ENCODE measurements at places on chromosomes 11 and 22. TPM values are rescaled to one million over a fixed set of nuclear protein-coding genes. Genes with fewer than 3 reads are reported as not detected.

Gene NDUFC2
- total RNA-seq: 67.9 TPM

Gene NXPE1
- total RNA-seq: not detected

Gene PIWIL4
- 6.0 TPM for total RNA-seq

Gene ACR
- total RNA-seq: 1.7 TPM

Gene GAS2L1
- 13.4 TPM for total RNA-seq

Gene CFAP300
- total RNA-seq: 1.0 TPM

Gene IFT27
- total RNA-seq: 4.4 TPM

Gene CHORDC1
- total RNA-seq: 56.2 TPM

Gene TUBA8
- total RNA-seq: 12.1 TPM

Gene SOX6
- 8.2 TPM for total RNA-seq

Gene MAPK8IP2
- total RNA-seq: 1.9 TPM

Gene ZP1
- 3.0 TPM for total RNA-seq

Gene MUC6
- not detected for total RNA-seq

Gene C11orf42
- not detected for total RNA-seq

Gene SRSF8
- 23.4 TPM for total RNA-seq

Gene OR10A2
- not detected for total RNA-seq

Gene MMP8
- 3.2 TPM for total RNA-seq

Gene SLC3A2
- total RNA-seq: 239 TPM

Gene PDXP
- total RNA-seq: 3.8 TPM

Gene DTX4
- 35.4 TPM for total RNA-seq

Gene MUC5AC
- total RNA-seq: not detected

Gene CDHR5
- total RNA-seq: not detected

Gene NELL1
- 1.3 TPM for total RNA-seq

Gene OR2AT4
- not detected for total RNA-seq

Gene JAML
- 35.9 TPM for total RNA-seq

Gene HTR3B
- not detected for total RNA-seq

Gene CD59
- total RNA-seq: 327 TPM

Gene MPZL2
- 29.8 TPM for total RNA-seq

Gene PGA3
- 4.9 TPM for total RNA-seq
